ENCODE measurements at places on chromosomes 4 and X.
A peak's percentile ranks its signal among the peaks of the same experiment; 100 is the strongest.

DNA sequence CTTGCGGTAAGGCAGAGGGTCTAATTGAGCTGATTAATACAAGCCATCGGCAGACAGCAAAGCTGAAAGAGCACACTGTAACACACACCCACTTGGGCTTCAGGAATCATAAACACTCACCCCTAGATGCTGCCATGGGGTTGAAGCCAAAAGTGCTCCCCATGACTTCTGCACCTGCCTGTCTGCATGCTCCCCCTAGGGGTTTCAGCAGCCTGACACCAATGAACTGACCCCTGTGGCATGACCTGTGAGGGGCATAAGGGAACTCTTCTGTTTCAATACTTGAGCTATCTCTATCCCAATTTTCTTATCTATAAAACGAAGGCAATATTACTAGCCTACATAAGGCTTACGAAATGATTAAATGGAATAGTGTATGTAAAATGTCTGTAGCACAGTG lies 23.0 kb upstream of the IL13RA2 start:
- no peak for DNase-seq

DNA sequence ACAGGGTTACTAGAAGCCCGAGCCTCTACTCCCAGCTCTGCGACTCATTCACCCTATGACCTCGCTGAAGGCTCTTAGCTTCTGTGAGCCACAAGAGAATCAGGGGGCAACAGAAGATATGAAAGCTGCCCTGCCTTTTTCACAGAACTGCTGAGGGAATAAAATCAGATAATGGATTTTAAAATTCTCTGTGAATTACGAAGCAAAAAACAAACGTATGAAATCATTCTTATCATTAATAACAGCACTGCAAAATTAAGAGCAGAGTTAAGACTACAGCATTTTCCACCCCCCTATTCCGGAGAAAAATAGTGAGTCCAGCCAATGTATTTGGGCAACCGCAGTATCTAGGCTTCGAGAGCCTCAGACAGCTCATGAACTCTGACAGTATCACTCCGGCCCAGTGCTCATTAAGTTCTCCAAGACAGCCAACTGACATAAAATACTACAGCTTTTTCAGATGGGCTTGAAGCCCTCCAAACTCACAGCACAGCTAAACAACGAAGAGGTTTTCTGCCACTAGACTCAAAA lies 33.4 kb downstream of the AFAP1 start:
- no peak for DNase-seq

DNA sequence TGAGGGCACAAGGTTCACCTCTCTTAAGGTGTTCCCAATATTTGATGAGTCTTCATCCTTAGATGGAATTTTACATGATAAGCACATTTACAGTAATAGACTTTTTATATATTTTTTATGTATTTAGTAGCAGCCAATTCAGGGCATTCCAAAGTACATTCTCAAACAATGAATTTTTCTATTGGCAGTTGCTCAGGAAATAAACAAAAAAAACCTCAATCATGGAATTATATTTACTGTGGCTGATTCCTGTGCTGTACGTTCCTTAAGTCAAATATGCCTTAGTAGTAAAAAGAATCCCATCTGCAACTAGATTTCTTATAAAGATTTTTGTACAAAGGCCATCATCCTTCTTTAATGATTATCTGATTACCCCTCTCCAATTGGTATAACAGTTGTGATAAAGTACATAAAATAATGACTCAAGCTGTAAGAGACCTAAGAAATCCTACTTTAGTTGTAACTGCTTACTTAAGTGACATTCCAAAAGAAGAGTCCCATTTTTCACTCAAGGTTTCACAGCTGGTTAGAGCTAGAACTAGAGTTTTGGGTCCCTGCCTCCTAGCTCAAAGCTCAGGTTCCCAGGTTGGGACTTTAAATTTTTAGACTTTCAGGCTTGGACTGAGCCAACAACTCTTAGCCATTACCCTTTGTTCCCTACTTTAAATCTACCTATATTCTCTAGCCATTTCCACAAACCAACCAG lies 152.7 kb downstream of the FHIP1A start:
- no peak for DNase-seq

DNA sequence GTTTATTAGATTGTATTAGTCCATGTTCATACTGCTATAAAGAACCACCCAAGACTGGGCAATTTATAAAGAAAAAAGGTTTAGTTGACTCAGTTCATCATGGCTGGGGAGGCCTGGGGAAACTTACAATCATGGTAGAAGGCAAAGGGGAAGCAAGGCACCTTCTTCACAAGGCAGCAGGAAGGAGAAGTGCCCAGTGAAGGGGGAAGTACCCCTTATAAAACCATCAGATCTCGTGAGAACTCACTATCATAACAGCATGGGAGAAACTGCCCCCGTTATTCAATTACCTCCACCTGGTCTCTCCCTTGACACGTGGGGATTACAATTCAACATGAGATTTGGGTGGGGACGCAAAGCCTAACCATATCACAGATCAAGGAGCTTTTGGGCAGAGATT lies 8.1 kb upstream of the HSD17B13 start:
- DNase-seq = no peak

GRCh38 chr4:130675266-130675665 lies 1579.3 kb downstream of the C4orf33 start:
- no peak for DNase-seq

DNA sequence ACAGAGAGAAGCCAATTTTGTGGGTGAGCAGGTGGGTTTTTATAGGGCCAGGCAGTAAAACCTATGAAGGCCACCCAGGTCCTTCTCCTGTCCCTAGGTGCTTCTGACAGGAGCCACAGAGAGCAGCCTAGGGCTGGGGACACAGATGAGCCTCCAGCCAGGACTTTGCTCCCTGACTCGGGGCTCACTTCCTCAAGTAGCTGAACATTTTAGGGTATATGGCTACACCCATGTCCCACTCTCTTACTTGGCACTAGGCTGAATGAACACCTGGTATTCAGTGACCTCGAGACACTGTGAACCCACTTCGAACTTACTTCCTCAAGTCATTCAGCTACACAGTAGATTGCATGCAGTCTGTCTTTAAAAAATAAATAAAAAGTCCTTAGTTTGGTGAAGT lies 217.3 kb downstream of the MID1IP1 start:
- DNase-seq = no peak

DNA sequence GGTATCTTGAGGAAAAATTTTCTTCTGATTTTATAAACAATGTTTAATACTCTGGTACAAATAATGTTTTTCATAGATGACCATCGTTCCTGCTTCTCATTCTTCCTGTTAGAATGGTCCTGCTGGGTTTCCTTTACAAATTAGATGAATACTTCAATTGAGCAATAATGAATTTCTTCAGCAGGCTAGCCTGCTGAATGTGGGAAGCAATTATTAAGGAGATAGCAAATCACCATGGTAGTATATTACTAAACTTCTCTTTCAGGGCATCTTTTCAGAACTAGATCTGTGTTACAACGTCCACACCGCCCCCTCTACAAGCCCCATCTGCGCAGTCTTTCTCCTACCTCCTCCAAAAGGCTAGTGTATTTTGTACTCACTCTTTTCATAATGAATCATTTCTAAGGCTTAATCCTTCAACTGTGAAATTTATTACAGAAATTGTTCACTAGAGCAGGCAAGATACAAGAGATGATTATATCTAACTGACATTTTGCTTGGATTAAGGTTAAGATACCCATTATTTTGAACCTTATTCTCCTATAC lies 38.4 kb downstream of the GPRIN3 start:
- no peak for DNase-seq

DNA sequence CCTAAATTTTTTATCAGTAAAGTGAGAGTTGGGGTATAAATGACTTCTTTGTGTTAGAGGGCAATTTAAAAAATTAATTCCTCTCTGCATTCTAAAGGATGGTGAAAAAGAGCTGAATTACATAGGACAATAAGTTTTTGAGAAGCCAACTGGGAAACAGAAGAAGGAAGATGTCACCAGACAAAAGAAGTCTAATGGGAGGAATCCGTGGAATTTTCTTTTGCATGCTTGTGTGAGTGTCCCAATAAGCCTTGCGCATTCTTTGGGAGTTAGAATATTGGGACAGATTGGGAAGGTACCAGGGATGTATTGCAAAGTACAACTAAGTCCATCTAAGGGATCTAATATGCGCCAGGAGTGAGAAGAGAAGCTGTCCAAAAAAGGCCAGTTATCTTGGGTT lies 35.1 kb upstream of the NR3C2 start:
- no peak for DNase-seq

GRCh38 chrX:143788265-143788664 lies 67.7 kb upstream of the SPANXN2 start:
- DNase-seq = no peak

DNA sequence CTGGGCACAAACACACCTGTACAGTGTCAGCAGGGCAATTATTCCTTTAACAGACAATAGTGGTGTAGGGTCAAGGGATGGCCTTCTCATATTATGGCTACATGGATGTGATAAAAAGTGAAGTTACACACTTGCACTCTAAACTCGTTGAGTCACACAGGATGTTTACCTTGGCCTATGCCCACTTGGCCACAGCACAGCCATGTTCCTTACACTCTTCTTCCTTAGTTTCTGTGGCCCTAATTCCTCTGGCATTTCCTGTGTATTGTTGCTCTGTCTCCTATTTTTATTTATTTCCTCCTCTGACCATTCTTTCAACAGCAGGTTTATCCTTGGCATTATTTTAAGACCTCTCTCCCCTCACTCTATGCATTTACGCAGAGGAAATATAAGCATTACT lies 86.8 kb upstream of the NPFFR2 start:
- DNase-seq = no peak

DNA sequence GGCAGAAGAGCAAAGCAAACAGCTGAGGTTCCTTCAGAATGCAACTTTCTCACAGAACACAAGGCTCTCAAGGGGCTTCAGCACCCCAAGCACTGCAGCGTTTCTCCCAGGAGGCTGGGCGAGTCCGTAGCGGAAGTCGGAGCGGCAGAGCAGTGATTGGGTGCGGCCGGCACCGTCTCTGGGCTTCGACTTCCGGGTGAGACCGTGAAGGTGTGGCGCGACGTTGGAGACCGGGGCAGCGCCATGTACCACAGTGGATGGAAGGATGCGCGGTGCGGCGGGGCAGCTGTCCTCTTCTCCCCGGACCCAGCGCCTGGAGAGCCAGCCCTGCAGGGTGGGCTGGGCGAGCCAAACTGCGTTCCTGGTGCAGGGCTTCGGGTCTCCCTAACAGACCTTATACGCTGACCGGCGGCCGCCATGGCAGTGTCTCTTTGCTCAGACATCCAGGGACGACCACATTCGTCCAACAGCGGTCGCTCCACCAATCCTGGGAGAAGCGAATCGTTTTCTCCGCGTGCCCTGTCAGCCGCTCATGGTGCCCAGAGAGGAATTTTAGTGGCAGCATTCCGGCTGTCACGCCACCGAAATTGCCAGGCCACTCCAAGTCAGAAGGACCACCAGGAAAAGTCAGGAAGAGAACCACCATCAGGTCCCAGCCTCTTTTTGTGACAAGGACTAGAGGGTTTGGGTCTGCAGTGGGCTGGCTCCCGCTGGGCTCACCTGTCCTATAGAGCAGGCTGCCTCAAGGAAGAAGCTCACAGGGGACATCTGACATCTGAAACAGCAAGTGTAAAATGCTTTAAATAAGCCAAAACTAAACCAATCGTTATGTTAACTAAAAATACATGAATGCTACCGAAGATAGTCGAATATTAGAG lies 20.5 kb downstream of the TRIM61 start:
- DNase-seq = peak; percentile 76

DNA sequence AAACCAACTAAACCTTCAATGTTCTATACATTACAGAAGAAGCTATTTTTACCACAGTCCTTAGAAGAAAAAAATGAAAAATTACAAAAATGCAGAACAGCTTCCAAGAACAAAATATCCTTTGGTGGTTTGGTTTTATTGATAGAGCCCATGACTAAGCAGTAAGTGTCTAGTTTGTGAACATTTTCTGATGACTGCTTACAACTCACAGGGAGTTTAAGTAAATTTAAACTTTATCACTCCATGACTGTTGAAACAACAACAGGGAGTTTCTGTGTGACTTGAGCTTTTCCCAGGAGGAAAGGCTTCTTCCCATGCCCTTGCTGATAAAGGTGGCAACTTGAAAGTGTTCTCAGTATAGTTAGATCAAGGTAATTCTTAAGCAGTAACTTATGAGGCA lies 2.9 kb downstream of the PF4 start:
- DNase-seq = no peak

- DNase-seq = no peak
Measured at GRCh38 chrX:119624417-119624816, 18.2 kb upstream of the NKRF start.

DNA sequence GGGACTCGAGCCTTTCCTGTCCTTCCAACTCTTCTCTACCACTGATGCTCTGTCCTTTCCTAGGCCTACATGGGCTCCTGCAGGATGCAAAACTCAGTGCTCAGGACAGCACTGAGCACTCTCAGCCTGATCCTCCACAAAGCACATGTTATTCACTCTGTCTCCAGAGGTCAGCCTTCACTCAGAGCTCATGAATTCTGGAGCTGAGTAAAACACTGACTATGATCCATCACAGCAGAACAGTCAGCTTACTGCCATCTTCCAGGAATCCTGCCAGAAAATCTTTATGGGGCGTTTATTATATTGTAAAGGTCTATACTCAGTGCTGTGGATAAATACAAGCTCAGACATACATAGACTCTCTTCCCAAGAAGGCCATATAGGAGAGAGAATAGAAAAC lies 121.5 kb upstream of the CPEB2 start:
- DNase-seq = no peak

GRCh38 chrX:104310090-104310489 lies 55.4 kb upstream of the ESX1 start:
- no peak for DNase-seq

DNA sequence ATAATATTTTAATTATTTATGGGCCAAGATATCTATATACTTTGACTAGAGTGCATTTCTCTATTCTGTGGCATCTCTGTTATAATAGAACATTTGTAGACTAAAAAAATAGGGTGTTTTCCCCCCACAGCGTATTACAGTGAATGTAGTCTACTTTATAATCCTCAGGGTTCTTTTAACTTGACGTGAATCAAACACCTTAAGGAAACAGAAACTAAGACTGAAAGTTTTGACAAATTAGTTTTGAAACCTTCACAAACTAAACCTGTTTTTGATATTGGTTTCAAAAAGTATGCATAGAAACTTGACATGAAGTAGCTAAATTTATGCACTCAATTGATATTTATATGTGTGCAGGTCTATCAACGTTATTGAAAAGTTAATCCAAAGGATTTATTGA lies 1963.1 kb upstream of the TENM3 start:
- DNase-seq = no peak

DNA sequence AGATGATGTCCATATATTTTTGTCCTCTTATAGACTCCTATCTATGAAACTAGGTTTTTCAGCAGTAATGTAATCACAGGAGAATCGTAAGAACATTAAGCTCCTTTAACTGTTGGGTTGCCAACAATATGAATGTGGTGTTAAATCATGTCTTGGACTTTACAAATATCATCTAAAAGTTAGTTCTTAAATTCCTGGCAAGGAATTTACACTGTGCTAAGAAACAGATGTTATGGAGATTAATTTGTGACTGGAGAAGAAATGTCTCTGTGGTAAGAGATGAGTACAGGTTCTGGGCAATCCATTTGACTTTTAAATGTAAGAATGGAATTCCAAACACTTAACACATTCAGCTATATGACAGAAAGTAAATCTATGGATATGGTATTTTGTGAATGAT lies 34.6 kb downstream of the CNKSR2 start:
- no peak for DNase-seq

- DNase-seq = no peak
Measured at GRCh38 chrX:97322401-97322800, 438.7 kb downstream of the RPA4 start.

GRCh38 chr4:26030780-26031179 lies 116.8 kb downstream of the SMIM20 start:
- DNase-seq = no peak

All from SHP77 treated with DMSO at 0.1 percent for 48 hours (cell line).